AG09319 (cell line): ENCODE measurements at places on chromosomes 4 and X.

DNA sequence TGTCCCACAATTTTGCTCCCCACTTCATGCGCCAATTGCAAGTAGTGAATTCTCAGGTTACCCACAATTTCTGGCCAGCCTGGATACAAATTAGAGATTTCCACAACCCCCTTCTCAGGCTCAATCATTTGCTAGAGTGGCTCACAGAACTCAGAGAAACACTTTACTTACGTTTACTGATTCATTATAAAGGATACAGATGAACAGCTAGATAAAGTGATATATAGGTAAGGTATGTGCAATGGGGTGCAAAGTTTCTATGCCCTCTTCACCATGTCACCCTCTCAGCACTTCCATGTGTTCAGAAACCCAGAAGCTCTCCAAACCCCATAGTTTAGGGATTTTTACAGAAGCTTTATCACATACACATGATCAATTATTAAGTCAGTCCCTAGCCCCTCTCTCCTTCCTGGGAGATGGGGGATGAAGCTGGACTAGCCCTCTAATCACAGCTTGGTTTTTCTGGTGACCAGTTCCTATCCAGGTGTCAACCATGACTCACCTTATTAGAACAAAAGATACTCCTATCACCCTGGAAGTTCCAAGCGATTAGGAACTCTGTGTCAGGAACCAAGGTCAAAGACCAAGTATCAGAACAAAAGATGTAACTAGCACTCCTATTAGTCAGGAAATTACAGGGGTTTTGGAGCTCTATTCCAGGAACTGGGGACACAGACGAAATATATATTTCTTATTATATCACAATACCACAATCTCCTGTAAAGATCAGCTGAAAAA, 33.5 kb upstream of the PRRG1 start:
- DNase-seq, result no peak

- no peak for DNase-seq
Observed at GRCh38 chr4:41882625-41883347, 52.4 kb upstream of the TMEM33 start.

DNA sequence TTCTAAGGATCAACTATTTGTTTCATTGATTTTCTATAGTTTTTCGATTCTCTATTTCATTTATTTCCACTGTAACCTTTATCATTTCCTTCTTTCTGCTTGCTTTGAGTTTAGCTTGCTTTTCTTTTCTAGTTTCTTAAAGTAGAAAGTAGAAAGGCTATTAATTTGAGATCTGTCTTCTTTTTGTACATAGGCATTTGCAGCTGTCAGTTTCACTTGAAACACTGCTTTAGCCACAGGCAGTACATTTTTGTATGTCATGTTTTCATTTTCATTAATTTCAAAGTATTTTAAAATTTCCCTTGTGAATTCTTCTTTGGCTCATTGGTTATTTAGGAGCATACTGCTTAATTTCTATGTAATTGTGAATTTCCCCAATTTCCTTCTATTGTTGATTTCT, 152.2 kb downstream of the SH3KBP1 start:
- DNase-seq, result no peak

DNA sequence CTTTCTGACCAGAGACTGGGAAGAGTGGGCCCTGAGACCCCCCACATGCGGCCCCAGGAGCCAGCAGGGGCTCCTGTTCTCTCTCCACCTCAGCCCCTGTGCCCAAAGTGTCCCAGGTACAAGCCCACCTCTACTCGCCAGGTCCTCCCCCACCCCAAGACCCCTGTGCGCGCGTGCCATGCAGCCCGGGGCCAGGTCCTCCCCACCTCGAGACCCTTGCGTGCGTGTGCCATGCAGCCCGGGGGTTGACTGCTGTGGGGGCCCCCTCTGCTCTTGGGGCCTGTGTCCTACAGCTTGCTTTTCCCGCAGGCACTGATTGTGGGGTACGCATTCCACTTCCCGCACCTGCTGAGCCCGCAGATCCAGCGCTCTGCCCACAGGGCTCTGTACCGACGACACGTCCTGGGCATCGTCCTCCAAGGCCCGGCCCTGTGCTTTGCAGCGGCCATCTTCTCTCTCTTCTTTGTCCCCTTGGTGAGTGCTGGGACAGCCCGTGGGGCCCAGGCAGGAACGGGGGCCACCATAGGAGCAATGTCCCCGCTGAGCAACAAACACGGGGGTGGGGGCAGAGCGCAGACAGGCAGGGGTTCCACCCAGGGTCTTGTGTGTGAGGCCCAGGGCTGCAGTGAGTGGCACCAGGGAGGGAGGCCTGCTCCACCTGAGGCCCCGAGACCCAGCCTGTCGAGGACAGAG, 20.3 kb downstream of the DGKQ start:
- no peak for DNase-seq

- no peak for DNase-seq
Observed at GRCh38 chr4:152784490-152785350, 5.0 kb downstream of the ARFIP1 start.

GRCh38 chrX:40780951-40781350, 45.6 kb upstream of the MED14 start:
- no peak for DNase-seq

DNA sequence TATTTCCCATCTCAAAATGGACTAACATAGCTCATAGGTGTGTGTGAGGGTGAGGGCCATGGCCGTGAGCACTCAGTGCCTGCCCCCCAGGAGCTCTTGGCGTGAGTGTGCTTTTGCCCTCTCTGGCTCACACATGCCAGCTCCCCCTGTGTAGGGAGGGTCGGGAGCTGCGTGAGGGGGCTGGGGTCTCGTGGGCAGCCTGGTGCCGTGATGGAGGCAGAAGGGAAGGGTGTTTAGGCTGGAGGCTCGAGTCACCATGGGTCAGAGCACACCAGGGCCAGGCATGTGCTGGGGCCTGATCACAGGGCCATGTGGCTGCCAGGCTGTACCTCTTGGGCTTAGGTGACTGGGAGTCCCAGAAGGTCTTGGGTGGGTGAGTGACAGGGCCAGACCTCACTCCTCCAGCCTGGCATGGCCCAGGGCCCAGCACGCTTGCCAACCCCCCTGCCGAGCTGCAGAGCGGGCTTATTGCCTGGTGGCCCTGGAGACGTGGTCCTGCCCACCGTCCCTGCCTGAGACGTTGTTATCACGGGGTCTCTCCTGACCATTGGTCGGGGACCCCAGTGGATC, 44.0 kb downstream of the ADRA2C start:
- no peak for DNase-seq

GRCh38 chr4:104416725-104417356, 77.9 kb downstream of the CXXC4 start:
- no peak for DNase-seq

DNA sequence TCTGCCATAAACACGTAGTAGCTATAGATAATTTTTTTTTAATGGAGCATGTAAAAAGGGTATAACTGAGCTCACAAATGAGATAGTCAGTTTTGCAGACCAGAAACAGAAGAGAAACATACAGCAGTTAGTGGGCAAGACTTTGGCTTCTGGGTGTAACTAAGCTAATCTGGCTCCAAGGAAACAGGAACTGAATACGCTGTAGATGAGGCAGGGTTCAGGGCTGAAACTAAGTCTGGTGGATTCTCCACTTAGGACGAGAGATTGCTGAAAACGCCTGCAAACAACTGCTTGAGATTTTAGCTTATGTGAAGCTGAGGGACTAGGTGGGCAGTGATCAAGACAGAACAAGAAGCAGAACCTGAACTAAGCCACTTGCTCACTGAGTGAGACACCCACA, 91.7 kb downstream of the SMIM20 start:
- DNase-seq, result no peak

DNA sequence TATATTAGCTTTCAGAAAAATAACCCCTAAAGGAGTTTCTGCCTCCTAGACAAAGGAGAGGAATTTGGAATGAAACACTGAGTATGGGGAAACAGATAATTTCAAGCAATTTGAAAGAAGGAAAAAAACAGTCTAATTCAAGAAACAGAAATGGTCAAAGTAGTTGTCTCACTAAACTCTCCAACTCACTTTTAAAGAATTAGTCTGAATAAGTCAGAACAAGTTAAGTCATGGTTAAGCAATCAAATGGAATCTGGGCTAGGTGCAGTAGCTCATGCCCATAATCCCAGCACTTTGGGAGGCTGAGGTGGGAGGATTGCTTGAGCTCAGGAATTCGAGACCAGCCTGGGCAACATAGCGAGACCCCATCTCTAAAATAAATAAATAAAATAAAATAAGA, 95.7 kb upstream of the GRIA3 start:
- no peak for DNase-seq

GRCh38 chr4:109629775-109630174, 69.7 kb downstream of the MCUB start:
- DNase-seq, result no peak

GRCh38 chr4:186304866-186305505, 39.0 kb downstream of the F11 start:
- DNase-seq, result no peak

DNA sequence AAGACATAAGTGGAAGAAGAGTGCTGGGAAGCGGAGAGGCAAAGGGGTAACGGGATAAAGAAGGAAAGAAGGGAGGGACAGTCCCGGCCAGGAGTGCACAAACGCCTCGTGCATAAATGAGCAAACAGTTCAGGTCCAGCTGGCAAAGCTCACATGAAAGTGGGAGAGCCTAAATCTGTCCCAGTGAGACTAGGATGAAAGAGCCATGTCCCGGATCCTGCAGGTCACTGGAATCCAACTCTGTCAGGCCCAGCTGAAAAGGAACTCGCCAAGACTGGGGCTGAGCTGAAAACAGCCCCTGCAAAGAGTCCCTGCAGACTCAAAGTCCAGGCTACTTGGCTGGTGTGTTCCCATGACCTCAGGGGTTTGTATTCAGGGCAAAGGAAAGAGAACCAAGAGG, 38.0 kb upstream of the CRMP1 start:
- DNase-seq, result no peak

GRCh38 chr4:55611358-55612059, 19.5 kb upstream of the PDCL2 start:
- no peak for DNase-seq

- DNase-seq, result no peak
Observed at GRCh38 chr4:13641084-13641483, 13.6 kb upstream of the BOD1L1 start.

GRCh38 chr4:186789651-186790050, 66.0 kb upstream of the FAT1 start:
- DNase-seq, result no peak

GRCh38 chr4:122758033-122758432, 25.5 kb downstream of the BBS12 start:
- DNase-seq, result no peak
